HT-29 (cell line): ENCODE measurements at places on chromosomes 6 and 20.

DNA sequence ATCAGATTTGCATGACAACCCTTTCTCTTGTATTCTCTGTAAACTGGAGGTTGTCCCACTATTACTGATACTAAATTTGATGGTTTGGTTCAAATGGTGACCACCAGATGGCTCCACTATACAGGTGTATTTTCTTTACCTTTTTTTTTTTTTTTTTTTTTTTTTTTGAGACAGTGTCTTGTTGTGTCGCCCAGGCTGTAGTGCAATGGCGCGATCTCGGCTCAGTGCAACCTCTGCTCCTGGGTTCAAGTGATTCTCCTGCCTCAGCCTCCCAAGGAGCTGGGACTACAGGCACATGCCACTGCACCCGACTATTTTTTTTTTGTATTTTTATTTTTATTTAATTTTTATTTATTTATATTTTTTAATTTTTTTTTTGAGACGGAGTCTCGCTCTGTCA is 6.6 kb upstream of the WTAP start:
- peak; percentile 75 for DNase-seq

GRCh38 chr6:100774681-100775080 is 106.4 kb downstream of the ASCC3 start:
- no peak for DNase-seq

DNA sequence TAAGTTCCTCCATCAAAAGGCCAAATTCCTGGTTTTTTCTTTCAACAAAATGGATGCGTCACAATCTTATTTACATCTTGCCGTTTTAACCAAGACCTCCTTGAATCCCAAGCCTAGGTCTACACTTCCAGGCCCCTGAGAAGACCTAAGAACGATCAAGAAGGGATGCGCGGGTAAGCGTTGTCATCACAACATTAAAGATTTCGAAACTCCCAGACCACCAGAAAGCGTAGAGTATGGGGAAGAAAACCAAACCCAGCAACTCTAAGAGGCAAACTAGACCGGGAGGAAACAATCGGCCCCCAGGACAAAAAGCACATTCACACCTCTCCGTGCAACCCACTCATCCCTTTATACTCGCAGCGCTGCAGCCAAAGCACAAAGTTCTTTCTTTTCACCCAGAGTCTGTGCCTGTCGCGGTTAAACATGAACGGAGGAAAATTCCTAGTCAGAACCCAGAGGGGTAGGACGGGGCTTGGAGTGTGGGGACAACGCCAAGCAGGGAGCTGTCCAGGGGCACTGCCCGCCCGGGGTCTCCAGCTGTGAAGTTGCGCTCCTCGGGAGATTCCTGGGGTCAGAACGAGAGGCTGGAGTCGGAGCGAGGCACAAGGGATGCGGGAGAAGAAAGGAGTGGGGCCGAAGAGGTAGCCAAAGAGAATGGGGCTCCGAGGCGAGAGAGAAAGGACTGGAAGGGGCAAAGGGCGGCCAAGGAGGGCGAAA is 725 bp downstream of the OSER1 start:
- DNase-seq, result peak; percentile 68

GRCh38 chr20:33276303-33277113 is 6.5 kb upstream of the BPIFB1 start:
- no peak for DNase-seq

GRCh38 chr6:30955367-30956042 is 14.7 kb downstream of the MUCL3 start:
- peak; percentile 62 for DNase-seq

- DNase-seq, result no peak
Observed at GRCh38 chr6:19325335-19325789, 511.8 kb upstream of the ID4 start.

DNA sequence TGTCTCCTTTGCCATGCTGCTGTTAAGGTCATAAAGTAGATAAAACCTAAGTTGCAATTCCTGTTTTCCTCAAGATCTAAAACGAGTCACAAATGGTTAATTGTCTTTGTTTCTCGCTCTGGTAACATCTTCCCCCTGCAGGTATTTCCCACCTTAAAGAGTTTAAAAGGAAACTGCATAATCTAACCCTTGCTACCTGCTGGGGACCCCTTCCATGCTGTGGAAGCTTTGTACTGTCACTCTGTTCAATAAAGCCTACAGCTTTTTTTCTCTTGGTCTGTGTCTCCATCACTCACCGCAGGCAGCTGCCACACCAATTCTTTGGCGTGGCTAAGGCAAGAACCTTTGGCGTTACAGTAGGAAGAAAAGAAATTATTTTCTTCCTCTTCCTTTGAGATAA is 117.7 kb upstream of the GJE1 start:
- DNase-seq, result peak; percentile 29

DNA sequence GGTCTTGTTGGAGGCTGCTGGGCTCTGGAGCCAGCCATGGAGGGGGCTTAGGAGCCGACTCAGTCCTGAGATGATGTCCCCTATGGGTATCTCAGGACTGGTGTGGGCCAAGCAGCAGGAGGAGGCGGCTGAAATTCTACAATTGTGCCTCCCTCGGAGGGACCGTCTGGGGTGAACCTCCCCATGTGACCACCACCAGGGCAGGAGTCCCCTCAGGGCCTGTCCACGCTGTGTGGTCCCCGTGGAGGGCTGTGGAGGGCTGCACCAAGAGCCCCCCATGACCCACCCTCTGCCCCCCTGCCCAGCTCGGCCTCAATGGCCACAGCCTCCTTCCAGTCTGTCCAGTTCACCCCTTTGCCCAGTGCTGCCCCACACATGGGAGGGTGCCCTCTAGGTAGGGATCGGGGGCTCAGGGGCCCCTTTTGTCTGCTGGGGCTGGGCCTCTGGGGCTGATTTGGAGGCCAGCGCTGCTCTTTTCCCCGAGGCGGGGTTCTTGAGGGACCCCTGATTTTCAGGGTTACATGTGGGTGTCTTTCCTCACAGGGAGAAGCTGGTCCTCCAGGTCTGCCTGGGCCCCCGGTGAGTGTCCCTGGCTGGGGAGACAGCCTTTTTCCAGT is 1.2 kb downstream of the COL9A3 start:
- no peak for DNase-seq

DNA sequence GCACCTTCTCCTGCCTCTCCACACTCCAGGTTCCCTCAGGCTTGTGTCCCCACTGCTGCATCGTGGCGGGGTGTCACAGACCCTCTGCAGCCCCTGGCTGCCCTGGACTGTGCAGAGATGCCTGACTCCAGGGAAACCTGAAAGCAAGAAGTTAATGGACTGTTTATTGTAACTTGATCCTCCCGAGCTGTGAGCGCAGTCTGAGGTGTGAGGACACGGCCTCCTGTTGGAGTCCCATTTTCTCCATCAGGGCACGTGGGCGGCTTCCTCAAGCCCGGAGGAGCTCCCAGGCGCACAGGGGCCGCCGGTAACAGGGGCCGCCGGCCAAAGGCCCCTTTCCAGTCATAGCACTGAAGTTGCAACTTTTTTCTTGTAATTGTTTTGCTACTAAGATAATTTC is 16.9 kb downstream of the RBM38 start:
- DNase-seq, result no peak

DNA sequence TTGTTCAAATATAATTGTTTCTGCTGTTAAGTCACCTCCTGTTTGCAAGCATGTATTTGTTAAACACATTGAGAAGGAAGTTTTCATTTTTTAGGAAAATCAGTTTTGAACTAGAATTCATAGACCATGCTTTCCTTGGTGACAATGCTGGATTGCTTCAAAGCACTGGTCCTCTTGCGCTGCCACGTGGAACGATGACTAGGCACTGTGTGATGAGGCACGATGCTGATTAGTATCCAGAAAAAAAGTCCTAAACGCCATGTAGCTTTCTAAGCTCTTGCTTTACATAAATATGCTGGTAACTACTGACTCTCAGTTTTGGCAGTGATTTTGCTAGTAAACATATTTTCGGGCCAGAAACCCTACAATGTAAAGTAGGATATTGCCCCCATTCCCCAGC is 11.1 kb upstream of the EXOC2 start:
- no peak for DNase-seq

- no peak for DNase-seq
Observed at GRCh38 chr20:50108556-50109235, 4.3 kb downstream of the UBE2V1 start.

DNA sequence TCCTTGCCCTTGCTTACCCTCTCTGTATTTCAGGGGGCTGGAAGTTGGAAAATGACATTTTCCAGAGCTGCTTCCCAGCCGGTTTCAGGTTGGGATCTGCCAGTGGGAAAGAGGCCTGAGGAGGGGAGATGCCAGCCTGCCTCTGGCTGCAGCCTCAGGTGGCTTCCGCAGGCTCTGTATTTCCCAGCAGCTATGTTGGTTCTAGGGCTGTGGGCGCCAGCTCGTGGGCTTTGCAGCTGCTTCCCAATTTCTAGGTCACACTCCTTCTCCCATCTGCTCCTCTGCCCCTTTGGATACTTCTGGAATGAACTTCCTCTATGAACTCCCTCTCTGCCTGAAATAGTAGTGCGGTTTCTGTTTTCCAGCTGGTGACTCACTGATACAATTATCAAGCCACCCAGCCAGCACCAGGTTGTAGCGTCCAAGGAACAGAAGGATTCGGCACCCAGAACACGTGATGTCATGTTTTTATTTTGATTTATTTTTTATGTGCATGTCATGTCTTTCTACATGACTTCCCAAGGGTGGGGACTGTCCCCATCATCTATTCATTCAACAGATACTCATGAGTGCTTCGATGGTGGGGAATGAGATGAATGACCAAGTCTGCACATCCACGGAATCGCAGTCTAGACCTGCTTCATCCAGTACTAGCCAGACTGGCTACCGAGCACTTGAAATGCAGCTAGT is 38.0 kb downstream of the TGM2 start:
- peak; percentile 91 for DNase-seq

DNA sequence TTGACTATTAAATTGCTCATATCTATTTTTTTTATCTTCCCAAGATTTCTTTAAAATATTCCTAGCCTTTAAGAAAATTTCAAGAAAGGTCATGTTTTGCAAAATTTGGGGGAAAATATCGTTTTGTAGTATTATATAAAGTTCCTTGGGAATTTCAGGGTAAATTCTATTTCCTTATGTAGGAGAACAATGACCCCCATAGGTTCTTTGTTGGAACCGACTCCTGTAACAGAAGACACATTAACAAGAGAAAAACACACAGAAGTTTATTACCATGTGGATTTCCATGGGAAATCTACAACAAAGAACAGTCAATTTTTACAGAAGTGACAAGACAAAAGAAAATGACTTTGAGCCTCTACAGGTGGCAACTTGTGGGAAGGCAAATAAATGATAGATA is 68.1 kb downstream of the ADGB start:
- no peak for DNase-seq

DNA sequence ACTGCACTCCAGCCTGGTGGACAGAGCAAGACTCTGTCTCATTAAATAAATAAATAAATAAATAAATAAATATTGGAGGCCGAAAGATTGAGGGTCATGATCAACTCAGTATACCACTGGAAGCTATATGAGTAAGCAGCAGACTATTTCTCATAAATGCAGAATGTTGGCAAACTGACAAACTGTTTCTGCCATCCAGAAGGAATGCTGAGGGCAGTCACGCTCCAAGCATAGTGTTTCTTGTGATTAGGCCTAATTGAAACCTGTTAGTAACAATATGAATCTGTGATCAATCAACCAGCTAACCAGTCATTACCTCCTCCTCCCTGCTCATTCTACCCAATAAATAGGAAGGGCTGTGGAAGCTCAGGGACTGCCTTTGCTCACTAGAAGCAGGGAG is 15.2 kb upstream of the KCNK15 start:
- peak; percentile 79 for DNase-seq
